ENCODE measurements at places on chromosomes 2 and 18. TPM values are rescaled to one million over a fixed set of nuclear protein-coding genes. Genes with fewer than 3 reads are reported as not detected.

DNA sequence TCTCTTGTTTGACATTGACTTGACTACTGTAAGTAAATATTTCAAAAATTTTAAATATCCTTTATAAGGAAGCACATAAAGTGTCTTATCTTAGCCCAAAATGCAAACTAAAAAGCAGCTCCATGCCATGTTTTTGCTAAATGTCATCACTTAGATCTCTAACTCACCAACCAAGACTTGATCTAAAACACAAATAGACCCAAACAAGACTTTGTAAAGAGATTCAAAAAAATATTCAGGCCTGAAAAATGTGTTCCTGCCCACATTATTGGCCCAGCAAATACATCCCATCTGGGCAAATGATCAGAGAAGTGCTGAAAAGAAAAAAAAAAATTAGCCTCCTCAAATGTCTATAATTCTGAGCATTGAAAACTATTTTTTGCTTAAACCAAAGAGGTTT, 187.6 kb downstream of the MREG start:
- no peak for DNase-seq
- H3K27ac ChIP-seq: peak overlapping the region; percentile 81
- peaks cover 38% of the 10 kb centered on the region for H3K4me1 ChIP-seq
- H3K4me3 ChIP-seq: no peak overlapping the region
- peaks cover 7% of the 10 kb centered on the region for H3K36me3 ChIP-seq

- no peaks in the 10 kb centered on the region for H3K27me3 ChIP-seq
- H3K27ac ChIP-seq: no peak overlapping the region
- no peak overlapping the region for H3K4me3 ChIP-seq
- no peaks in the 10 kb centered on the region for H3K36me3 ChIP-seq
- DNase-seq: no peak
Observed at GRCh38 chr2:173654161-173654895, 299.7 kb downstream of the CDCA7 start.

- no peaks in the 10 kb centered on the region for H3K4me1 ChIP-seq
- DNase-seq: no peak
- H3K4me3 ChIP-seq: no peak overlapping the region
- H3K27me3 ChIP-seq: peaks cover 15% of the 10 kb centered on the region
- H3K27ac ChIP-seq: no peak overlapping the region
- H3K36me3 ChIP-seq: no peaks in the 10 kb centered on the region
Observed at GRCh38 chr2:239432174-239432573, 31.4 kb upstream of the HDAC4 start.

DNA sequence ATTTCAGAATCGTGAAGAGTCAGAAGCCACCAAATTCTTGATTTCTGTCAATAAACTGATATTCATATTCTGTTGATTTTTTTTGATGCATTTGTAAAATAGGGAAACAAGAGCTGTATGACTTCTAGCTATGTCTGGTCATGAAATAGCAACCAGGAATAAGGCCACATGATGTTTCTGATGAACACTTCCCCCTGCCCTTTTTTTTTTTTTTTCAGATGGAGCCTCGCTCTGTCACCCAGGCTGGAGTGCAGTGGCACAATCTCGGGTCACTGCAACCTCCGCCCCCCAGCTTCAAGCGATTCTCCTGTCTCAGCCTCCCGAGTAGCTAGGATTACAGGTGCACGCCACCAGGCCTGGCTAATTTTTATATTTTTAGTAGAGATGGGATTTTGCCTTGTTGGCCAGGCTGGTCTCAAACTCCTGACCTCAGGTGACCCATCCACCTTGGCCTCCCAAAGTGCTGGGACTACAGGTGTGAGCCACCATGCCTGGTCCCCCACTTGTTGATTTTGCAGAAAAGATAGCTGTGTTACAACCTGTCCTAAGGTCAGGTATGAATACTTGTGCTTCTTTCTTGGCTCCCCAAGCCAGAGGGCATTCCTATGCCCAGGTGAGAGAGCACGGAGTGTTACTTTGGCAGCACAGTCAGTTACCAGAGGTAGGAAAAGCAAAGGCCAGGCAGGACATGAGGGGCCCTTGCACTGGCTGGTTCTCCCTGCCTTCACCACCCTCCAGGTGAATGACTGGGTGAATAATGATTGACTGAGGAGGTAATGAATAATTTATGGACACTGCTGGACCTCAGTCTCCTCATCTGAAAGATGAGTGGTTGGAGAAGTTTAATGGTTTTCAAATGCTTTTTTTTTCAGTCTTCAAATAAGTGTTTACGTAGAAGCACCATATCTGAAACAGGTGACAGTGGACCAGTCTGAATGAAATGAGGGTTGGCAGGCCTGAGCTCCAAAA, 39.6 kb downstream of the PAX8 start:
- no peak for DNase-seq
- H3K27ac ChIP-seq: peak overlapping the region; percentile 91
- H3K4me3 ChIP-seq: no peak overlapping the region
- no peaks in the 10 kb centered on the region for H3K36me3 ChIP-seq
- no peaks in the 10 kb centered on the region for H3K27me3 ChIP-seq

GRCh38 chr18:31555971-31556747, 35.5 kb upstream of the TTR start:
- peak overlapping the region; percentile 50 for H3K4me3 ChIP-seq
- peaks cover 20% of the 10 kb centered on the region for H3K4me1 ChIP-seq
- no peaks in the 10 kb centered on the region for H3K27me3 ChIP-seq
- no peak overlapping the region for H3K27ac ChIP-seq
- H3K36me3 ChIP-seq: no peaks in the 10 kb centered on the region
- DNase-seq: no peak

DNA sequence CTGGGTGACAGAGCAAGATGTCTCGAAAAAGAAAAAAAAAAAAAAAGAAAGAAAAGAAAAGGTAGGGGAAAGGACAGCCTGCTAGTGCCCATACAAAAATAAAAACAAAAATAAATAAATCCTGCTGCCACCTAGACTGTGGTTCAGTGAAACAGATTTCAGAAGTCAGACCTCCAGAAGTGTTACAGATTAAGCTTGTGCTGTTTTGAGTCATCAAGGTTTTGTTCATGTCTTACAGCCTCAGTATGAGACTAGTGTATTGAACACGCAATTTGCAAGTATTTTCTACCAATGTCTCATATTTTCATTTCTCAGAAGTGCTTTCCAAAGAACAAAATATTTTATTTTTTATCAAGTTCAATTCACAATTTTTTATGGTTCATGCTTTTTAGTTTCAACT, 720.4 kb upstream of the GYPC start:
- no peaks in the 10 kb centered on the region for H3K4me1 ChIP-seq
- H3K36me3 ChIP-seq: no peaks in the 10 kb centered on the region
- no peak overlapping the region for H3K27ac ChIP-seq
- H3K4me3 ChIP-seq: no peak overlapping the region
- no peaks in the 10 kb centered on the region for H3K27me3 ChIP-seq

DNA sequence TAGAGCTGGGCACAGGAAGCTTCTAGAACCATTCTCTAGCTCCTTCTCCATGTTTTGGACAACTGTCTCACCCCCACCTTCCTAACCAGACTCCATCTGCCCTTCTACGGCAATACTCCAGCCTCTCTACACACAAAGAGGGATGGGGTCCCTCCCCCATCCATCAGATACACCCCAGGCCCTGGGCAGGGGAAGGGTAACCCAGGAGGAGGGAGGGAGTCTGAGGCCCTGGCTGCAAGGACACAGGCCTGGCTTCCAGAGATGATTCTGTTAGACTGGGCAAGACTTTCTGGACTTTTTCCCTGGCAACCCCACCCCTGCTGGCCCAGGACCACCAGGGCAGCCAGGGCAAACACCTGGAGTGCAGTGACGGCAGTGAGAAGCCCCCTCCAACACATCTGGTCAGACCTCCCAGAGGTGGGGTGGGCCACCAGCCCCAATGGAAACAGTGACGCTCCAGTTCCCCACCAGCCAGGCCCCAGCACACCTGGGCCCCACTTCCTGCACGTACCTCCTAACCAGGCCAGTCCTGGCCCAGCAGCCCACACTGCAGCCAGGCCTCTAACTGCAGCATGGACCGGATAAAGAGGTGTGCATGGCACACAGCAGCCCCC, 6.5 kb downstream of the CYP26B1 start:
- H3K36me3 ChIP-seq: no peaks in the 10 kb centered on the region
- DNase-seq: peak; percentile 72
- no peak overlapping the region for H3K4me3 ChIP-seq
- peaks cover 31% of the 10 kb centered on the region for H3K4me1 ChIP-seq
- peaks cover 18% of the 10 kb centered on the region for H3K27me3 ChIP-seq

DNA sequence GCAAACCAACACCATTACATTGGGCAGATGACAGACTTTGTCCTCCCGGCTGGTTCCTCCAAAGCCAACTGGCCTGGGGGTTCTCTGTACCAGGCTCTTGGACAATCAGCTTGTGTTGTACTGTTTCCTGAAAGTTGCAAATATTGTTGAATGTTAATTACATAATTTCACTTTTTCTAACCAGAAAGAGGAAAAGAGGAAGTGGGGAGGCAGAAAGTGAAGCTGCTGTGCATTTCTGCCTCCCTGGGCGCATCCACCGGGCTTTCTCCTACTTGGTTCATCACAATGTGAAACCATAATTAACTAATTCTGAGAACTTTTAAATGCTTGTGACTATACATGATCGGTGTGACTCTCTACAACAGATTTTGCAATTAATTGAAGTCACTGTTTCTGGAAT, 10.1 kb downstream of the TWIST2 start:
- DNase-seq: no peak
- H3K4me3 ChIP-seq: no peak overlapping the region
- no peaks in the 10 kb centered on the region for H3K36me3 ChIP-seq
- H3K27ac ChIP-seq: no peak overlapping the region
- H3K27me3 ChIP-seq: no peaks in the 10 kb centered on the region

GRCh38 chr2:147603876-147604275, 241.0 kb upstream of the ACVR2A start:
- DNase-seq: no peak
- no peaks in the 10 kb centered on the region for H3K36me3 ChIP-seq
- H3K27ac ChIP-seq: no peak overlapping the region
- H3K4me3 ChIP-seq: no peak overlapping the region
- H3K4me1 ChIP-seq: no peaks in the 10 kb centered on the region

GRCh38 chr2:126849991-126850535, 48.6 kb upstream of the TEX51 start:
- H3K36me3 ChIP-seq: no peaks in the 10 kb centered on the region
- DNase-seq: peak; percentile 57
- H3K4me1 ChIP-seq: no peaks in the 10 kb centered on the region

GRCh38 chr2:96330407-96330806, 5.2 kb upstream of the NCAPH start:
- H3K27me3 ChIP-seq: no peaks in the 10 kb centered on the region
- H3K27ac ChIP-seq: no peak overlapping the region
- peaks cover 2% of the 10 kb centered on the region for H3K36me3 ChIP-seq
- no peak for DNase-seq
- no peak overlapping the region for H3K4me3 ChIP-seq

GRCh38 chr2:56244506-56244905, 60.7 kb downstream of the CCDC85A start:
- no peak for DNase-seq
- H3K27me3 ChIP-seq: no peaks in the 10 kb centered on the region
- H3K4me1 ChIP-seq: peaks cover 2% of the 10 kb centered on the region
- no peak overlapping the region for H3K27ac ChIP-seq
- no peak overlapping the region for H3K4me3 ChIP-seq

DNA sequence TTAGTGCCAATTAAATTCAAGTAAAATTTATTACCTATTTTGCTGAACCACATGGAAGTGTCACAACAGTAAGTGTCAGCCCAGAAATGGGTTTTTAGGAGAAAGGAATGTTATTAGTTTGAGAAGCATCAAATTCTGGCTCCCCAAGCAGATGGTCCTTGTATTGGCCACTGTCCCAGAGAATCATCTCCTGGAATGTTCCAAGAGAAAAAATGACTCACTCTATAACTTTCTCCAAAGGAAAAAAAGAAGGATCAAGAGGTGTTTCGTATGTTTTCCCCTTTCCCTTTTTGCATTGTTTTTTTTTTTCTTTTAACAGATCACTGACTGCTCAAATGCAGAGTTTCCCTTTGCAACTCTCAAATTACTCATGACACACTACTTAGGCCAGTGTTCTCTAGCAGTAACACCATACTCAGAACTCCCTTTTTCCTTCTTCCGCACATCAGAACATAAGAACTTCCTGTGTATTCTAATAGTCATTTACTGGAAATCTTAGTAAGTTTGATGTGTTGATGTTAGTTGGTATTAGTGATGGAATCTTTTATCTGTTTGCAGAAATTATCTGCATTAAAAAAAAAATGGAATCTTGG, 390.3 kb downstream of the GPD2 start:
- peaks cover 12% of the 10 kb centered on the region for H3K27me3 ChIP-seq
- H3K4me1 ChIP-seq: peaks cover 4% of the 10 kb centered on the region
- H3K36me3 ChIP-seq: no peaks in the 10 kb centered on the region
- no peak overlapping the region for H3K27ac ChIP-seq
- no peak for DNase-seq

DNA sequence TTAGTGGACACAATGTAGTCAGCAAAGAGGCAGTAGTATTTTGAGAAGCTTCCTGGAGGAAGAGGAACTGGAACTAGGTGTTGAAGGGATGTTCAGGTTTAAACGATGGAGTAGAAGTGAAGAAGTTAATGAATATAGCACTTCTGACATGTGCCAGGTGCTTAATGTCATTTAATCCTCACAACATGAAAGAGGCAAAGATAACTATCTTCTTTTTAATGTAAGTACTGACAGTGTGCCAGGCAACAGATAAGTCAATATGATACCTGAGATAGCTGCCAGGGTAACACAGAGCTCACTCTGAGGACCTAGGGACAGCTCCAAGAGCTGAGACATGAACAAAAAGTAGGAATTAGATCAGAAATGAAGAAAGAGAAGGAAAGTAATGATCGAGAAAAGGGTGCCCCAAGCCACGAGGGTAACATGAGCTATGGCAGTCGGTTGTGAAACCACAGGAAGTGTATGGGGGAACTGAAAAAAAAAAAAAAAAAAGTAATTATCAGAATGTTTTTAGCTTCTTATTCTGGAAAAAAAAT, 140.7 kb downstream of the RNF144A start:
- no peak overlapping the region for H3K4me3 ChIP-seq
- H3K4me1 ChIP-seq: peaks cover 21% of the 10 kb centered on the region
- no peak overlapping the region for H3K27ac ChIP-seq
- H3K36me3 ChIP-seq: no peaks in the 10 kb centered on the region
- H3K27me3 ChIP-seq: peaks cover 7% of the 10 kb centered on the region

- peaks cover 28% of the 10 kb centered on the region for H3K4me1 ChIP-seq
- DNase-seq: no peak
- no peaks in the 10 kb centered on the region for H3K27me3 ChIP-seq
Observed at GRCh38 chr2:27018142-27018541, 14.6 kb upstream of the TMEM214 start.

GRCh38 chr18:36759167-36759776, 69.5 kb downstream of the TPGS2 start:
- H3K36me3 ChIP-seq: no peaks in the 10 kb centered on the region
- H3K4me3 ChIP-seq: no peak overlapping the region

GRCh38 chr18:61334491-61334850, 1.2 kb downstream of the CDH20 start:
- no peak overlapping the region for H3K27ac ChIP-seq
- peak overlapping the region; percentile 73 for H3K4me3 ChIP-seq
- peaks cover 50% of the 10 kb centered on the region for H3K27me3 ChIP-seq
- peaks cover 28% of the 10 kb centered on the region for H3K4me1 ChIP-seq

GRCh38 chr18:13258921-13259320, 40.4 kb downstream of the LDLRAD4 start:
- peak; percentile 11 for DNase-seq
- no peak overlapping the region for H3K27ac ChIP-seq
- peaks cover 12% of the 10 kb centered on the region for H3K27me3 ChIP-seq
- peaks cover 28% of the 10 kb centered on the region for H3K4me1 ChIP-seq
- no peak overlapping the region for H3K4me3 ChIP-seq

The L3MBTL4 gene
- 0.59 TPM for total RNA-seq

The POTEJ gene
- not detected for total RNA-seq

The CSRNP3 gene
- total RNA-seq: 1.9 TPM

The COL5A2 gene
- 1,955 TPM for total RNA-seq

The TGFA gene
- total RNA-seq: not detected

The OR6B2 gene
- total RNA-seq: not detected

The DTNA gene
- total RNA-seq: 6.2 TPM

The ITGB6 gene
- 0.13 TPM for total RNA-seq

The RAMP1 gene
- 93.4 TPM for total RNA-seq

The DCDC2C gene
- not detected for total RNA-seq

The ANKRD12 gene
- total RNA-seq: 40.0 TPM
